ENCODE measurements at places on chromosomes 3 and 15. TPM values are rescaled to one million over a fixed set of nuclear protein-coding genes. Genes with fewer than 3 reads are reported as not detected.

Gene CAPN3
- 16.4 TPM for total RNA-seq

GRCh38 chr3:79835701-79836100 lies 67.9 kb upstream of the ROBO1 start:
- H3K27me3 ChIP-seq = no peaks in the 10 kb centered on the region
- DNase-seq = no peak
- H3K36me3 ChIP-seq = no peaks in the 10 kb centered on the region
- H3K27ac ChIP-seq = no peak overlapping the region
- H3K4me1 ChIP-seq = no peaks in the 10 kb centered on the region
- H3K4me3 ChIP-seq = no peak overlapping the region

Gene RETNLB
- total RNA-seq = not detected

GRCh38 chr3:35932995-35933394 lies 293.7 kb downstream of the ARPP21 start:
- no peaks in the 10 kb centered on the region for H3K36me3 ChIP-seq
- H3K4me1 ChIP-seq = no peaks in the 10 kb centered on the region
- H3K27me3 ChIP-seq = no peaks in the 10 kb centered on the region
- no peak overlapping the region for H3K4me3 ChIP-seq

Gene FBXO45
- 2.8 TPM for total RNA-seq

Gene SLC12A1
- not detected for total RNA-seq

DNA sequence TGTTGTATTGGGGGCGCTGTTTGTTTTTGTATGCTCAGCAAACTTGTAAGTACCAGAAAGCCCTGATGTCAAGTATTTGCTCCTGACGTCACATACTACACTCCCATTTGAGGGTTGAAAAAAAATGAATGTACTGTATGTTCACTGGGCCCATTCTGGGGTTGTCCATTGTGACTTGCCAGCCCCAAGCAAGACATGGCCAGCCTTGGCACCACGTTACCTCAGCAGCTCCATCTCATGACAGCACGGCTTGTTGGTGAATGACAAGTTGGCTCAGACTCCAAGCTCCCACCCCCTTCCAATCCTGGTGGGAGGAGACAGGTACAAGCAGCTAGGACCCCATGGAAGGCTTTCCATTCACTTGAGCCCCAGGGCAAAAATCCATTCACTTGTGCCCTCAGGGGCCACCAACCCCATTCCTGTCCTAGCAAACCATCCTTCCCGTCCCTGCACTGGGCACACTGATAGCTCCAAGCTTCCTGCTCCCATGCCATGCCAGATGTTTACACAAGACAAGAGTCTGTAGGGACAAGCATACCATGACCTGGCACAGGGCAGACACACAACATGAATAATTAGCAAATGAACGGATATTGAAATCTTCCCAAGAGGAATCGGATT lies 1.6 kb downstream of the PHGR1 start:
- no peaks in the 10 kb centered on the region for H3K27me3 ChIP-seq
- no peak overlapping the region for H3K27ac ChIP-seq
- no peak for DNase-seq

DNA sequence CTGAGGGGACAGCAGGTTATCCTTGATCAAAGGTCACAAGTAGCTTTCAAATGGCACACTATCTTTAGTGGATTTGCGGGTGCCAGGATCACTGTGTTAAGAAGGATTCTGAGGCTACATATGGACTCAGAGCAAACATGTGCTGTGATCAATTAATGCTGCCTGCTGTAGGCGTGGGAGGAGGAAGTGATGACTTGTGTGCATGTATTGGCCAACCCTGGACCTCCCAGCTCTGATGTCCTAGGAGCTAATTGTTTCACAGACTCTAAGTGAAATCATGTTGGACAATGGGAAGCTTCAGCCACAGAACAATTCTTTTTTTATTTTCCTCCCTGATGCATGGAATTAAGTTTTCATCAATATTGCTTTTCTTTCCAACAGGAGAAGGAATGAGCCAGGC lies 24.4 kb downstream of the FAH start:
- no peak overlapping the region for H3K4me3 ChIP-seq
- H3K36me3 ChIP-seq = peaks cover 20% of the 10 kb centered on the region
- H3K4me1 ChIP-seq = no peaks in the 10 kb centered on the region
- H3K27ac ChIP-seq = no peak overlapping the region
- no peak for DNase-seq
- no peaks in the 10 kb centered on the region for H3K27me3 ChIP-seq

Gene C2CD4B
- total RNA-seq = not detected

- no peaks in the 10 kb centered on the region for H3K36me3 ChIP-seq
- H3K27me3 ChIP-seq = no peaks in the 10 kb centered on the region
- H3K27ac ChIP-seq = no peak overlapping the region
These were observed 2.2 kb downstream of the FAH start for GRCh38 chr15:80155001-80155377.

DNA sequence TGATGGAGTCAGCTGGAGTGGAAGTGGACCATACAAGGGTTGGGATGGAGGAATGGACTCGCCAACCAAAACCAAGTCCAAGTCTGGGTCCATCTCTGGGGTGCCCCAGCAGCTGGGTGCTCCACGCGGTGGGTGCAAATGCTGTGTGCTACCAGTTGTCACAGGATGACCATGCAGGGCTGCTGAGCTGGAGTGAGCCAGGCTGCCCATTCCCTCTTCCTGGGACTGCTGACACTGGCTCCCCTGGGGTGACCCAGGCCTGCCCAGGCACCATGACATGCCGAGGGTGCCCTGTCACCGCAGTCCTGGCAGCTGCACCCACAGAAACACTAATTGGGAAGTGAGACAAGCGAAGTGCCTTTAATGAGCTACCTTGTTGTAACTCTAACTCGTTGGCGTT lies 140.2 kb downstream of the TPRA1 start:
- no peak overlapping the region for H3K27ac ChIP-seq
- no peak for DNase-seq
- H3K36me3 ChIP-seq = no peaks in the 10 kb centered on the region
- H3K27me3 ChIP-seq = no peaks in the 10 kb centered on the region
- H3K4me3 ChIP-seq = no peak overlapping the region

DNA sequence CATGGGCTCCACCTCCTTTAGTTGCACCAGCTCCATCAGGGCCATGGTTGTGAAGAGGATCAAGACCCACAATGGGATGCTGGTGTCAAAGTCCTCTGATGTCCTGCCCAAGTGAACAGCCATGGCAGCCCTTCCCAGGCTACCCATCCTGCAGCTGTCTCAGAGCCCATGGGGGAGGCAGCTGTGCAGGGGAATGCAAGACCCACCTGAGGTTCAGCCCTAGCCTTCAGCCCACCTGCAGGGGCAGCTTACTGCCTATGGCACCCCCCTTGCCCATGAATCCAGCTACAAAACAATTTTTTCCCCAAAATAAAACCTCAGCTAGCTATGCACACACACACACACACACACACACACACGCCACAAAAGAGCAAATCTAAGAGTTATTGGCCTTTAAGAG lies 48.2 kb upstream of the POU1F1 start:
- H3K36me3 ChIP-seq = no peaks in the 10 kb centered on the region
- no peak for DNase-seq
- H3K27me3 ChIP-seq = no peaks in the 10 kb centered on the region
- no peak overlapping the region for H3K27ac ChIP-seq
- H3K4me3 ChIP-seq = no peak overlapping the region
- H3K4me1 ChIP-seq = no peaks in the 10 kb centered on the region

Gene PTH1R
- total RNA-seq = not detected

Gene SCG3
- total RNA-seq = not detected

- H3K27me3 ChIP-seq = no peaks in the 10 kb centered on the region
- H3K36me3 ChIP-seq = no peaks in the 10 kb centered on the region
- H3K4me3 ChIP-seq = no peak overlapping the region
- H3K4me1 ChIP-seq = no peaks in the 10 kb centered on the region
- peak; percentile 52 for DNase-seq
These were observed 64.2 kb upstream of the MYZAP start for GRCh38 chr15:57527382-57528091.

DNA sequence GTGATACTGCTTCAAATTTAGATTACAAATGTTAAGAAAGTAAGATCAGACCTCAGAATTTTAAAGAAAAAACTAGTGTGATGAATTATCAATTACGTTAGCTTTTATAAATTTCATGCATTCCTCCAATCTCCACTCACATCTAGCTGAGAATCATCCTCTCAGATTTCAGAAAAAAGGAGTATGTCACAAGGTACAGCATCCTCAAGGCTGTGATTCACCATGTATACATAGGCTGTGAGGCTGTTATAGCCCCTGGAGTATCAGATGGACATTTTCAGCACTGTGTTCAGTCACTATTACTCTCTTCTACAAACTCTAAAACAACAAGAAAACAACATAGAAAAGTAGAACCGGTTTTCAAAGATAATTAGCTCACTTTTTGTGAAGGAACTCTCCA lies 214.4 kb downstream of the PCCB start:
- H3K27me3 ChIP-seq = no peaks in the 10 kb centered on the region
- H3K4me1 ChIP-seq = no peaks in the 10 kb centered on the region

- H3K36me3 ChIP-seq = no peaks in the 10 kb centered on the region
- no peak for DNase-seq
- no peaks in the 10 kb centered on the region for H3K27me3 ChIP-seq
- H3K4me3 ChIP-seq = no peak overlapping the region
- H3K27ac ChIP-seq = no peak overlapping the region
These were observed 65.1 kb downstream of the MRPL46 start for GRCh38 chr15:88401996-88402656.

- H3K4me3 ChIP-seq = no peak overlapping the region
- H3K4me1 ChIP-seq = peaks cover 4% of the 10 kb centered on the region
- no peak overlapping the region for H3K27ac ChIP-seq
- H3K27me3 ChIP-seq = no peaks in the 10 kb centered on the region
- H3K36me3 ChIP-seq = no peaks in the 10 kb centered on the region
These were observed 6.4 kb upstream of the FMN1 start for GRCh38 chr15:33200903-33201302.

GRCh38 chr15:90291679-90292356 lies 26.3 kb downstream of the NGRN start:
- no peak overlapping the region for H3K27ac ChIP-seq
- H3K4me1 ChIP-seq = no peaks in the 10 kb centered on the region
- H3K36me3 ChIP-seq = no peaks in the 10 kb centered on the region

Gene SH2D7
- not detected for total RNA-seq

GRCh38 chr3:73586190-73586589 lies 38.6 kb downstream of the PDZRN3 start:
- no peak overlapping the region for H3K27ac ChIP-seq
- no peak overlapping the region for H3K4me3 ChIP-seq
- no peaks in the 10 kb centered on the region for H3K36me3 ChIP-seq
- H3K4me1 ChIP-seq = no peaks in the 10 kb centered on the region
- H3K27me3 ChIP-seq = no peaks in the 10 kb centered on the region

- H3K4me1 ChIP-seq = no peaks in the 10 kb centered on the region
- no peaks in the 10 kb centered on the region for H3K27me3 ChIP-seq
- H3K36me3 ChIP-seq = no peaks in the 10 kb centered on the region
- no peak overlapping the region for H3K4me3 ChIP-seq
- no peak overlapping the region for H3K27ac ChIP-seq
- DNase-seq = no peak
These were observed 29.0 kb downstream of the NME9 start for GRCh38 chr3:138300647-138301046.

DNA sequence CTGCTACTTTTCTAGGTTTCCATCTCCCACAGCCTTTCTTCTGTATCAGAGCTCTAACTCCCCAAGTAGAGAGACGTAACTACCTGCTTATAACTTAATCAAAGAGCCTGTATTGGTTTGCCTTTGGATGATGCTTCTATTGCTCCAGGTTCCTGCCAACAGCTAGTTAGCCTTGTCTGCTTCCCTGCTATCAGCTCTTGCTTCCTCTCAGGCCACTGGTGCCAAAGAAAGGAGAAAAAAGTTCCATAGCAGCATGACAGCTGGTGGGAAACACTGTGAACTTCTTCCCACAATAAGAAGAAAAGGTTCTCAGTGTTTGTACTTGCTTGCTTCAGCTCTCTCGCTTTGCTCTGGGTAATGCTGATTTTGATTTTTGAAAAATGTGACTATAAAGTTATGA lies 206.6 kb downstream of the GBE1 start:
- no peak overlapping the region for H3K4me3 ChIP-seq

DNA sequence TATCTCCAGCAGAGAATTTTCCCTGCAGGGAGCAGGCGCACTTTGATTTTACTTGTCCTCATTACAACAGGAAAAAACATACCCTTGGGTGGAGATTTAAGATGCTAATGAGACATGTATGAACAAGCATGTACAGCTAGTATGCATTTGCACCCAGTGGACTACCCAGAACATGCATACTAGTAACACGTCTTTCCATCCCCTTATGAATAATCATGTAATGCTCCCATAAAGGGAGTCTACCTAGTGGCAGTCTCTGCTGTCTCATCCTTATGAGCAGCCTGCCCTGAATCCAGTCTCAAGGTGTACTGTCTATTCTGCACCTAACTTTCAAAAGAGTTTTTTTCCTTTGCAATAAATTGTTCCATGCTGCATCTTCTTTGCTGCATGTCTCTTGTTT lies 1222.0 kb downstream of the ROBO1 start:
- H3K4me3 ChIP-seq = no peak overlapping the region
- H3K27me3 ChIP-seq = no peaks in the 10 kb centered on the region
- H3K27ac ChIP-seq = no peak overlapping the region
- no peak for DNase-seq
- no peaks in the 10 kb centered on the region for H3K4me1 ChIP-seq

DNA sequence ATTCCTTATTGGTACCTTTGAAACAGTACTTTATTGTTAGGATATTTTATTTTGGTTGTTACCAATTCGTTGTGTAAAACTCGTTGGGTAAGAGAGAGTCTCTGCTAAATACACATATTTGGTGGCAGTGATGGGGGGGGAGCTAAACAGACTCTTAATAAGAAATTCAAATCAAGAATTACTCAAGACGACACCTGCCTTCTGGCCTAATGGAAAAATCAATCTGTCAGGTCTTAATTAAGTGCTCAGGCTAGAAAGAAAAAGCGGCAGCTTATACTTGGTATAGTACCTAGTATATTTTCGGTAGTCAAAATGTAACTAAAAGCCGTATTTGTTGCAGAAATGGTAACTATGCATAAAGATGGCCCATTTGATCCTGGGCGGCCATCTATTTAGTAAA lies 18.2 kb downstream of the FOXP1 start:
- H3K4me3 ChIP-seq = no peak overlapping the region
- peaks cover 4% of the 10 kb centered on the region for H3K4me1 ChIP-seq
- no peaks in the 10 kb centered on the region for H3K27me3 ChIP-seq
- H3K36me3 ChIP-seq = no peaks in the 10 kb centered on the region
- DNase-seq = no peak
- H3K27ac ChIP-seq = no peak overlapping the region

- no peak overlapping the region for H3K27ac ChIP-seq
- H3K36me3 ChIP-seq = no peaks in the 10 kb centered on the region
These were observed 66.7 kb upstream of the GOLGA8B start for GRCh38 chr15:34650177-34650576.

- H3K4me3 ChIP-seq = no peak overlapping the region
- no peaks in the 10 kb centered on the region for H3K27me3 ChIP-seq
- no peaks in the 10 kb centered on the region for H3K4me1 ChIP-seq
- no peak for DNase-seq
- H3K27ac ChIP-seq = no peak overlapping the region
These were observed 519.3 kb upstream of the ARPP21 start for GRCh38 chr3:35120026-35120425.

DNA sequence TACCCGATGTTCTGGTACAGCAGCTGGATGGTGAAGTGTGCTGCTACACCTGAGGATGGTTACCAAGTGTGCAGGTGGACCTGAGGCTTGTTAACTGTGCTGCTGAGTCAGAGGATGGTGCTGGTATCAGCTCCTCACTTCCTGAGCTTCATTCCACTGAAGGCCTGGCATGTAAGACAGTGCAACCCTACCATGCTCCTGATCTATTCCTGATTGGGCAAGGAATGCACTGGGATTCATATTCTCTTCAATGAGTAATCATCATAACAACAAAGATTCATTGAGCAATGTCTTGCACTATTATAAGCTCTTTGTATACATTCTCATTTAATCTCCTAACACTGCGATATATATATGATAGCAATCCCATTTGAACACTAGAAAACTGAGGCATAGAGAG lies 62.9 kb upstream of the THSD4 start:
- H3K4me3 ChIP-seq = no peak overlapping the region
- H3K4me1 ChIP-seq = no peaks in the 10 kb centered on the region
- H3K27me3 ChIP-seq = no peaks in the 10 kb centered on the region
- no peaks in the 10 kb centered on the region for H3K36me3 ChIP-seq
- no peak overlapping the region for H3K27ac ChIP-seq
